ENCODE measurements at places on chromosomes 4 and X.

DNA sequence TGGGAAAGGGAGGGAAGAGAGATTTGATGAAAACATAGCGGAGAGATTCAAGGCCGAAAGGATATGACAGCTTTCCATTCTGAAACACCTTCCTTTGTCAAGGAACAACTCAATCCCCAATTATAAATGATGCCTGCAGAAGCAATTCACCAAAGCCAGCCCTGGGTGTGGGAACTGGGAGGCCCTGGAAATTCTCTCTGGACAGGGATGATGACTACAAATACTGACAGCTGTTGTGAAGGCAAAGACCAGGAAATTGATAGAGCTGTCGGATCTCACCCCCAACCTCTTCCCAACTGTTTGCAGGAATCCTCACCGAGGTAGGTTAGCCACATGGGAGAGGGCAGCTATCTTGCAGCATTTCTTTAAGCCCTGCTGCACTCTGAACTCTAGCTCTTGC lies 54.3 kb downstream of the CCDC149 start:
- no peak for DNase-seq

DNA sequence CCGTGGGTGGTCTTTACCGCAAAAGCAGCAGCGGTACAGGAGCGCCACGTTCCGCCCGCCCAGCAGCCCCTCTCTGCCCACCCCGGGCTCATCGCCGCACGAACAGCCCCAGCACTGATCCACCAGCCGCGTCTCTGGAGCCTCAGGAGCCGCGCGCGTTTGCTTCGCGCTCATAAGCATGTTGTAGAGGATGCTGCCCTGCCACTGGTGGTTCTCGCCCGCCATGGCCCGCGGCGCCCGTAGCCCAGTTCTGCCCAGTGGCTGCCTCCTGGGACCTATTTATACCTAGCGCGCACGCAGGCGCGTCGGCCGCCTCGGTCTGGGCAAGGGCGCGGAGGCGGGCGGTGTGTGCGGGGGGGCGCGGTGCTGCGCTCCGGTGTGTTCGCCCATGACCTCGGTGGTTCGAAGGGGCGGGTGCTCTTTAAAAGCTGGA lies at the start of gene NR0B1:
Gene NR0B1, minus strand, starts transcription at position 252 of the 433 bp plus-strand sequence. Its CDS starts 27 bp downstream, at position 225.
- no peak for DNase-seq

GRCh38 chrX:23668335-23668734 lies 1.0 kb downstream of the PRDX4 start:
- DNase-seq = no peak

DNA sequence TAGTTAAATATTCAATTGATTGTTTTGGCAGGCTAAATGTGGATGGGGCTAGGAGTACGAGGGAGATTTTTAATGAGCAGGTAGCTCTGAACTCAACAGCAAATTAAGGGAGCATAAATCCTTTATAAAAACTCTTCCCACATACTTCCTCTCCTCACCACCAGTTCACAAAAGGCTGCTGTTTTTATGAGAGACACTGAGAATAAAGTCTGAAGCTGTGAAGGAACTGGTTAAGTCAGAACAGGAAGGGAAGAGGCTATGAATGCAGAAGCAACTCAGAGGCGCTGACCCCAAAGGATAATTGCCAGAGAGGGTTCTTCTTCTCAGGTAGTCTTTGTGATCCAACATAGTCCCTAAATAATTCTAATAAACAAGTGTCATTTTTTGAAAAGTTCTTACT lies 406.1 kb downstream of the GPM6A start:
- no peak for DNase-seq

GRCh38 chr4:185837415-185838103 lies 25.6 kb upstream of the SORBS2 start:
- no peak for DNase-seq

- no peak for DNase-seq
Measured at GRCh38 chrX:111511477-111511876, at the start of gene SERTM2. Gene SERTM2 (plus strand): TSS chrX:111511645. CDS start chrX:111518858, 7,213 bp downstream.

DNA sequence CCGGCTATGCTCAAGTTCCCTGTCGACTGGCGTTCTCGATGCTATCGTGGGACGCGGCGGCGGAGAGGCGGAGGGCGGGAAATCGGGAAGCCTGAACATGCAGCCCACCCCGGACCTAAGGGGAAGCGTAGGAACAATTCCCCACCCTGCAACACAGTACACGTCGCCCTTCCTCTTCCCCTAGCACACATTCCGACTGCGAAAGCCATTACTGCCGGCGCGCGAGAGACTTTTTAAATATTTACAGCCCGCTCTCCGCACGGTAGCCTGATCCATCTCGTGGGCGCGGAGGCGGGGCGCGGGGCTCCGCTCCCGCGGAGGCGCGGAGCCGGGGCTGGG lies 48.1 kb upstream of the BCOR start:
- no peak for DNase-seq

GRCh38 chrX:109623997-109624396 lies 975 bp downstream of the KCNE5 start:
- no peak for DNase-seq

- peak; percentile 85 for DNase-seq
Measured at GRCh38 chrX:153470411-153471363, at the start of gene HAUS7. Gene HAUS7 (minus strand): TSS chrX:153470576. CDS start chrX:153470557, 19 bp downstream.

GRCh38 chrX:137313627-137314026 lies 252.3 kb upstream of the ZIC3 start:
- DNase-seq = no peak
